ENCODE measurements at places on chromosomes 6 and 20.

DNA sequence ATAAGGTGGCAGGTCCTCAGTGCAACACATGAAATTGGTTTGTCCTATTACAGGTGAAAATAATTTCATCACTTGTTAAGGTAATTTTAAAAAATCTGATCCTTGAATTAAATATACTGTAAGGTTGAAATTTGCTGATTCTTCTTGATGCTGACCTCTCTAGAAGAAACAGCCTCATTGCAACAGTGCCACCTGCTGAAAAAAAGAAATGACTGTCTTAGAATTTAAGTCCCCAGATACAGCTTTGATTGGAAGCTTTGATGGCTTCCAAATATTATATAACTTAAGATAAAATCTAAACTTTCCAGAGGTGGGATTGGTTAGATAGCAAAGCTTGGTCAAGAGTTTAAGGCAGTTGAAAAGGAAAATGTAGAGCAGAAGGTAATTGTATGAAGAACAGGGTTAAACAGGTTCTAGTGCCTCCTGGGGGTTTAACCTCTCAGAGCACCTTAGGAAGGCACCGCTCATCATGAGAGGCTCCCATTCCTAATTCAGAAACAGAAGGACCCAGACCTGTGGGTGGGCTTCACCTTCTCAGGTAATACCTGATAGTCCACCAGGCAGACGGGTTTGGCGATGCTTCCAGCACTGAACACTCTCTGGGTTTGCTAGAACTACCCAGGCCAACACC lies 401.0 kb downstream of the PAX1 start:
- peak; percentile 60 for DNase-seq

DNA sequence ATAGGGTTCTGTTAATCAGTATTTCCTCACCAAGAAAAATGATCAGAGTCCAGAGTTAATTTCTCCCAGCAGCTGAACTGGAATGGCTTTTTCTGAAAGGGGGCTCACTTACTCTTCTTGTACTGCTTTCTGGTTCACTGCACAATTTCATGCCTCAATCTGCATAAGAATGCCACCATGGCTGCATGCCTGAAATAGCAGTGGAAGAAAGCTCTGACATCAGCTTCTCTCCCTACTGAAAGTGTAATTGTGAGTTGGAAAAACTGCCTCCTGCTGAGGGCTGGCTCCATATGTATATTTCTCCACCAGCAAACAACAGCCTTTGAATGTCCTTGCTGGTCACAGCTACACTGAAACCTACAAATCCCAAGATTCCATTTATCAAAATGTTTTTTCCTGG lies 1027.2 kb upstream of the GJE1 start:
- peak; percentile 67 for DNase-seq

DNA sequence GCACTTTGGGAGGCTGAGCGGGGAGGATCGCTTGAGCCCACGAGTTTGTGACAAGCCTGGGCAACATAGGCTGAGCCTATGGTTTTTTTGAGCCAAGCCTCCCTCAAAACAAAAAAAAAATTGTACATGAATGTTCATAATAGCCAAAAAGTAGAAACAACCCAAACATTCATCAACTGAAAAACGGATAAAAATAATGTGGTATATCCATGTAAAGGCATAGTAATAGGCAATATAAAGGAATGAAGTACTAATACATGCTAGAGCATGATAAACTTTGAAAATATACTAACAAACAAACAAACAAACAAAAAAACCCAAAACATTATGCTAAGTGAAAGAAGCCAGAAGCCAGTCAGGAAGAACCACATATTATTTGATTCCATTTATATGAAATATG lies 35.3 kb downstream of the KIAA0319 start:
- DNase-seq, result no peak

DNA sequence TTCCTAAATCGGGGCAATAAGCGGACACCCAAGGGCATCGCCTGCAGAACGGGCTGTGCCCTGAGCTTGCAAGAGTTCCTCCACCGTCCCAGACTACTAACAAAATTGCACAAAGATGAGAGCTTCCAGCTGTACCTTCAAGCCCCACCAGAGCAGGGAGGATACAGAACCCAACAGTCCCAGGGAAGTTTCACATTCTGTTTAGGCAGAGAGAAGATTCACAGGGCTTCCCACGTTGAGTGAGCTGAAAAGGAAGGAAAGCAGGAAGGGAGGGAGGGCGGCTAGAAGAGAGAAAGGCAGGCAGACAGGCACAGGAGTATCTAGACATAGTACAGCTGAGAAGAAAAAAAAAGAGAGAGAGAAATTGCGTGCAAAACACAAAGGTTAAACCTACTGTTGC lies 112.6 kb upstream of the AFDN start:
- DNase-seq, result no peak

GRCh38 chr6:42007286-42008137 lies 42.8 kb upstream of the TAF8 start:
- peak; percentile 98 for DNase-seq

- no peak for DNase-seq
Measured at GRCh38 chr6:46269447-46270229, 98.9 kb upstream of the ENPP5 start.

DNA sequence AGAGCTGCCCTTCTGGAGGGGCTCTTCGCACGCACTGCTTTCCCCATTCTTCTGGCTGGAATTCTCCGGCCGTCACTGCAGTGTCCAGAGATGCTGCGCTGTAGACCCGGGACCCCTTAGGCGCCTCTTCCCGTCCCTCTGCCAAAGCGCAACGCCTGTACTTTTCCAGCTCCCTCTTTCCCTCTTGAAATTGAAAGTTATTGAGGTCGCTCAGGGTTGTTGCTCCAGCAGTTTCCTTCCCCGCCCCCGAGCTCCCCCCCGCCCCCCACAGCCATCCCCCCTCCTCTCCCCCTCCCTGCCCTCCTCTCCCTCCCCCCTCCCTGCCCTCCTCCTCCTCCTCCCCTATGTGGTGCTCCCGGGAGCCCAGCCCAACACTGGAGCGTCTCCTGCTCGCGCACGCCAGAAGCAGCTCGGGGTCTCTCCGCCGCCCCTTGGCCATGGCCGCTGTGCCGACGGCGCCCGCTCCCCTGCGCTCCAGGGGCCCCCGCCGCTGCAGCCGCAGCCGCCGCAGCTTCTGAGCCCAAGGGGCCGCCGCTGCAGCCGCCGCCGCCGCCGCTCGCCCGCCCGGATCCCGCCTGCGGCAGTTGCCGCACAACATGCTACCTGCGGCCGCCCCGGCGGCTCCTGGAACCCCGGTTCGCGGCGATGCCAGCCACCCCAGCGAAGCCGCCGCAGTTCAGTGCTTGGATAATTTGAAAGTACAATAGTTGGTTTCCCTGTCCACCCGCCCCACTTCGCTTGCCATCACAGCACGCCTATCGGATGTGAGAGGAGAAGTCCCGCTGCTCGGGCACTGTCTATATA lies at the start of gene RSPO3:
Gene RSPO3, plus strand, starts transcription at position 374 of the 804 bp plus-strand sequence. CDS start 522 bp downstream, outside the sequence.
- peak; percentile 10 for DNase-seq

Measured in SK-MEL-5 (cell line).